LoVo (cell line): ENCODE measurements at places on chromosomes 3 and 15.
A peak's percentile ranks its signal among the peaks of the same experiment; 100 is the strongest.

DNA sequence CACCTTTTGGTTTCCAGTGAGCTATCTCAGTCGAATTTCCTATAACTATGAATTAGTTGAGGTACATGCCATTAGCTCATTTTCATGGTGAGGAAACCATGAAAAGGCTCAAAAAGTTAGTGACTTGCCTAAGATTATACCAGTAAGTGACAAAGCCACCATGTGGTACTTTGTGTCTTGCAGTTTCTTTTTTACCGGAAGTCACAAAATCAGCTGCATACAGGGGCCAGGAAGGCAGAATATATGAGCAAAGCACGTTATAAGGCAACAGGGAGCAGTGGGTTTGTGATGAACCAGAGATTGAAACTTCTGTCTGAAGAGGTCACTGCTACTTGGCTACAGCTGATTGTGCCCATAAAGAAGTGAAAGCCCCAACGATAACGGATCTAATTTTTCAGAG is 50.3 kb downstream of the CMTM8 start:
- no peak for DNase-seq

GRCh38 chr3:39276746-39277145 is 3.1 kb downstream of the CX3CR1 start:
- no peak for DNase-seq

- no peak for DNase-seq
Observed at GRCh38 chr15:63928185-63928842, 94.6 kb upstream of the HERC1 start.

GRCh38 chr3:23960649-23961048 is 15.6 kb downstream of the NR1D2 start:
- DNase-seq = peak; percentile 16

DNA sequence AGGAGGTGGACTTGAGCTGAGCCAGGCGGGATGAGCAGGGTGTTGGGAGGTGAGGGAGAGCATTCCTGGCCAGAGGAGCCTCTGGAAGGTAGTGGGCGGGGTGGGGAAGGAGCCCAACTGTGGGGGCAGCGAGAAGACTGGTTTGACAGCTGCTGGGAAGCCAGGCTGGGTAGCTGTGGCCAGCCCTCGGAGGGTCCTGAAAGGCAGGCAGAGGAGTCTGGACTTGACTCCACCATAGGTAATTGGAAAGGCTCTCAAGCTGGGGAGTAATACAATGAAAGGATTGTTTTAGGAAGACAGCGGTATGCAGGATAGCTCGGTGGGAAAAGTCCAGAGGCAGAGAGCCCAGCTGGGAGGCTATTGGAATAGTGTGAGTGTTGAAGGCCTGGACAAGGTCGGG is 17.2 kb downstream of the EPHB3 start:
- no peak for DNase-seq

GRCh38 chr15:49742381-49742780 is 121.5 kb downstream of the DTWD1 start:
- peak; percentile 16 for DNase-seq

DNA sequence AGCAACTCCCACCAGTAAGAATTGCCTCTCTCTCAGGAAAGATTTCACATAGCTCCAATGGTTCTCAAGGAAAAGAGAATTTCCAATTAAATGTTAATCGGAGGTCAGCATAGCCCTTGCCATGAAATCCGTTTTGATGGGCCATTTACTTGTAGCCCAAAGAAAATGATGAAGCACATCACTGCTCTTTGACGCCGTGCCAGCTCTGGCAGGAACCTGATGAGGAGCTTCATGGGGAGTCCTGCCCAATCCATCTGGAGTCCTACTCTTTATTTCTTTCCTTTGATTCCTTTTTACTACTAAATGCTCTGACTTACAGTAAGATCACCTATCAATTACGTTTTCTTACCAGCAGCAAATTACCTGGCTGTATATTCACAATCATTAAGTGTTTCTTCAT is 84.7 kb downstream of the FGF12 start:
- DNase-seq = no peak

- DNase-seq = no peak
Observed at GRCh38 chr3:155339052-155339451, 45.6 kb upstream of the STRIT1 start.

- no peak for DNase-seq
Observed at GRCh38 chr15:63339006-63339766, 42.5 kb downstream of the CA12 start.
